Lung microvascular endothelial cell (primary cell): ENCODE measurements at places on chromosomes 6 and 20. TPM values are rescaled to one million over a fixed set of nuclear protein-coding genes. Genes with fewer than 3 reads are reported as not detected.

ZNF337 gene
- 8.7 and 12.5 TPM in 2 replicates for total RNA-seq

C20orf144 gene
- total RNA-seq = under 0.01 TPM in 1 of 2 replicates, not detected in the other

SRMS gene
- not detected in 2 replicates for total RNA-seq

RFX6 gene
- not detected in 2 replicates for total RNA-seq

THBS2 gene
- total RNA-seq = 2.0 and 2.4 TPM in 2 replicates

MYCT1 gene
- total RNA-seq = 170 and 256 TPM in 2 replicates

TFAP2A gene
- not detected in 2 replicates for total RNA-seq

BTBD3 gene
- total RNA-seq = 41.6 and 101 TPM in 2 replicates

SIRPA gene
- 31.6 and 51.8 TPM in 2 replicates for total RNA-seq

EPM2A gene
- total RNA-seq = 5.0 and 10.5 TPM in 2 replicates

PTCRA gene
- not detected in 2 replicates for total RNA-seq

XKR7 gene
- total RNA-seq = under 0.01 TPM in 1 of 2 replicates, not detected in the other

SLC17A1 gene
- total RNA-seq = not detected in 2 replicates

- DNase-seq = no peak
Measured at GRCh38 chr20:49706630-49707091, 7.0 kb downstream of the B4GALT5 start.

GRCh38 chr6:6815732-6816131 is 227.2 kb downstream of the LY86 start:
- no peak for DNase-seq

GRCh38 chr20:15380770-15381169 is 1043.4 kb upstream of the FLRT3 start:
- DNase-seq = no peak

DNA sequence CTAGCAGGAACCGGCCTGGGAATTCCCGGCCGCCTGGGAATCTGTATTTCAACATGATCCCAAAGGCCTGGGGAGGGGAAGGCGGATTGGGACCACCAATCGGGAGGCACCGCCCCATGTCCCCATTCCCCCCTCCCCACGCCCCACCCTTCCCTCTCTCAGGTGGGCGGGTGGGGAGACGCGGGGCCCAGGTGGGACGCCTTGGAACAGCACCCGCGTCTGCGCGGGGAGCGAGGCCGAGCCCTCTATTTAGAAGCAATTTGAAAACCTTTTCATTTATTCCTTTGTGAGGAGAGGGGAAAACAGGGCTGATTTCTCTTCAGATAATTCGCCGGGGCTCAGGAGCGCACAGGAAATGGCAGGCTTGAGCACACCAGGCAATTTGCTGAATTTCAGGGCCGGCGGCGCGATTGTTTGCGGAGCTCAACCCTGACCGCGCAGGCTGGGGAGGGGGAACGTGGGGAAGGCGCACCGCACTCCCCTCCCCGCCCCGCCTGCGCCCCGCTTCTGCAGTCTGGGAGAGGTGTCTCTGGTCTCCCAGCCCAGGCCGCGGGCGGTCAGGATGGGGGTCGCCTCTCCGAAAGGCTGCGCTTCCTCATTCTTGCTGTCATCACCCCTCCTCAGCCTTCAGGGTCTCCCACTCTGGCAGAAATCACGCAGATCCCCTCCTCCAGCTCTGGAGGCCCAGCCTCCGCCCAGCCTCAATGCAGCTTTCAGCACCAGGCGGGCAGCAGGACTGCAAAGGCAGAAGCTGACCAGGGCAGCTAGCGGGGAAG is 170.0 kb downstream of the GRM4 start:
- DNase-seq = no peak

DNA sequence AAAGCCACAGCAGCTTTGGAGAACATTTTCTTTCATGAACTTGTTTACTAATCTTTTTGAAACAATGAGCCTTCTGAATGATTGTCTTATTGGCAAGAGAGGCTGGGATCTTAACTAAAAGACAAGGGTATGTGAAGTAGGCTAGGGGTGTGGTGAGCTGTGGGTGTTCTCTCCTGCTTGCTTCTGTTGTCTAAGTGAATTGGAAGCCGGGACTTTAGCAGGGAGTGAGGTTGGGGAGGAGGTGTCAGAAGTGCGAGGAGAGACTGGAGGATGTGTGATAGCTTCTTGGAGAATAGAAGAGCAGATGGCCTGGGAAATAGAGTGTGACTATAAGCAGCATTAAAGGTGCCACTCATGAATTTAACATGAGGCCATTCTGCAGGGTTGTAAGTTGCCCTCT is 562.8 kb downstream of the UTRN start:
- DNase-seq = no peak

DNA sequence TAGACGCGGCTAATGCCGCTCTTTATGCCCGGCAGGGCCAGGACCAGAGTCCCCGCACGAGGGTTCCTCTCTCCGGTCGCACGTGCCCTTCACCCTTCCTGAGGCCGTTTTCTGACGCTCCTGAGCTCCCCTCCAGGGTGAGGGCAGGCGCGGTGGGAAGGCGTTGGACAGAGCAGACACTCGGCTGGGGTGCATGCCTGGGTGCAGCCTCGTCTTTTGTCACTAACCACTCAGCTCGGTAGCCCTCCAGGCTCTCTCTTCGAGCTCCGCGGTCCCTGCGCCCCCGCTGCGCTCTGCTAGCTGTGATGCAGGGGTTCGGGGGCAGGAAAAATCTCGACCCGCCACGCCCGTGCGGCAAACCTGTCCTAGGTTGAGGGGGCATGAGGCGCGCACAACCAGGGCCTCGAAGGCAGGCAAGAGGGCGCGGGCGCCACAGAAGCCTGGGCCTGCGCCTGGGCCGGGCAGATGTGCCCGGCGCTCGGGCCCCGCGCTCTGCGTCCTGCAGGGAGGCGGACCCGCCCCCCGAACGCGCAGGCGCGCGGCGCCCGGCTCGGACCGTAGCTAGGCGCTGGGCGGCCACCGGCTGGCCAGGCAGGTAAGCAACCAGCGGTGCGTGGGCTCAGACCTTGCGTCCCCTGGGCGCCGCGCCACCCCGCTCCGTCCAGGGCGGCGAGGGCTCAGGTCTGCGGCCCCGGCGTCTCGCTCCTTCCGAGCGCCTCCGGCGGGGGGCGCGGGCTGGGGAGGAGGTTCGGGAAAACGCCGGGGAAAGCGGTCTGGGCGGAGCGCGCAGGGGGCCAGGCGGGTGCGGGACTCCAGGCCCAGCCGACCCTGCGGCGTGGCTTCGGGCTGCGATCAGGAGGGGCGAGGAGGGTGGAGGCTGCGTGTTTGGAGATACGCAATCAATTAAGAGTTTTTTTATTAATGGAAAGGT is at the start of gene L3MBTL1:
Gene L3MBTL1 (plus strand): TSS at position 548 of the 931 bp plus-strand sequence. CDS start 5,807 bp downstream, outside the sequence.
- peak; percentile 27 for DNase-seq

GRCh38 chr6:13304101-13304500 is 24.2 kb downstream of the TBC1D7 start:
- DNase-seq = no peak

DNA sequence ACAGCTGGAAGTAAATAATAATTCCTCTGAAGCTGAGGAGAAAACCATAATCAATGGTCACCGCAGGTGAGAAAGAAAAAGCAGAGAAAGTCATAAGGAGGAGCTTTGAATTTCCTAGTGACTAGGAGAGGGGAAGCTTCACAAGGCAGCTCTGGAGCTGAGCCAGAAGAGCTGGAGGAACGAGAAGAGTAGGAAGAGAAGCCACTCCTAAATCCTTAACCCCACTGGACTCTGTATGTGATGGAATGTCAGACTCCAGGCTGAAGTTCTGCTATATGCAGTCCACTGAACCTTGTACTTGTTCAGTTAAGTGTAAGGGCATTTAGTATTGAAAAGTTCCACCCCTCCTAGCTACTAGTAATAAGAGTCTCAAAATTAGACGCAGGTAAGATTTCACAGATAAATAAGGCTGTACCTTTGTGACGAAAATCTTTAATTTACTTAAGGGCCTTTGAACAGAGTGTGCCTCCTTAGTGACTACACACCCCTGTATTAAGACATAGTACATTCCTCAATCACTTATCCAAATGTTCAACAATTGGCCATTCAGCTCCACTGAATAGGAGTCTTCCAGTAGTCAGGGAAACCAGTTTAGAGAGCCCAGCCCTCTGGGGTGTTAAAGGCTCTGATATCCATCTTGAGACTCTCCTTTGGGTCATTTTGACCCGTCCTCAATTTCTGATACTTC is 71.4 kb upstream of the UFL1 start:
- DNase-seq = no peak

- peak; percentile 32 for DNase-seq
Measured at GRCh38 chr6:149190224-149190831, 127.2 kb upstream of the TAB2 start.

DNA sequence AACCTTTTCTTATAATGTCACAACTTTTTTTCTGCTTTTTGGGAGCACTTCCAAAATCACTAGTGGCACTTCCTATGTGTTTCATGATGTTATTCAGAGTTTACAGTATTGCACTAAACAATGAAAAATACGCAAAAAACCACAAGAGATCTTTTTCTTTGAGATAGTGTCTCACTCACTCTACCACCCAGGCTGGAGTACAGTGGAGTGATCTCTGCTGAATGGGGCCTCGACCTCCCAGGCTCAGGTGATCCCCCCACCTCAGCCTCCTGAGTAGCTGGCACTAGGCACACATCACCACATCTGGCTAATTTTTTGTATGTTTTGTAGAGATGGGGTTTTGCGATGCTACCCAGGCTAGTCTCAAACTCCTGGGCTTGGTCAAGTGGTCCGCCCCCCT is 158.7 kb downstream of the COL21A1 start:
- DNase-seq = no peak

GRCh38 chr6:2047855-2048254 is 197.6 kb downstream of the GMDS start:
- DNase-seq = no peak

DNA sequence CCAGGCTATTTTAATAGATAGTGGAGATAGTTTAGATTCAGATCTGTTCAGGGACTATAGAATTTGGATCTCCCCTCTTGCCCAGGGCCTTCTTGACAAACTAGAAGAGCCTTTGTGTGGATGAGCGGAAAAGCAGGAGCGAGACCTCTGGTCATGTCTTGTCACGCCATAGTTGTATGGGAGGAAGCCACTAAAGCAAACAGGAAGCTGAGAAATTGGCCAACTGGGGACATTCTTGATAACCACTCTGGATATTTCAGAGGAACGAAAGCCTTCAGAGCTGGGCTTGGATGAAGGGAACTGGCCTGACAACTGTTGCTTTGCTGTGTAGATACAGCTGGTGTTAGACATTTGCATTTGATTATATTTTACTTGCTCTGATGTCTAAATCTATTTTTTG is 54.1 kb upstream of the EXOC2 start:
- DNase-seq = peak; percentile 74

GRCh38 chr6:16418151-16418550 is 179.8 kb downstream of the GMPR start:
- DNase-seq = no peak

GRCh38 chr6:142940487-142940886 is 4.5 kb downstream of the HIVEP2 start:
- peak; percentile 18 for DNase-seq

DNA sequence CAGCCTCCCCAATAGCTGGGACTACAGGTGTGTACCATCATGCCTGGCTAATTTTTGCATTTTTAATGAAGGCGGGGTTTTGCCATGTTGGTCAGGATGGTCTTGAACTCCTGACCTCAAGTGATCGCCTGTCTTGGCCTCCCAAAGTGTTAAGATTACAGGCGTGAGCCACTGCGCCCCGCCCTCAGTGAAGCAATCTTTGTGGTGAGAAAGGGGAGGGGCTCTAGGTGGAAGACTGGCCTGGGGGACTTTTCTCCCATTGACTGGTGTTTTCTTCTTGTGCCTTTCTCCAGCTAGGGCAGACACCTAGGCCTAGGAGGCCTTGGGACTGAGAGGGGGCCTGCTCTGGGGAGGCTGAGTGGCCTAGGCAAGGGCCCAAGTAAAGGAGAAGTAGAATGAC is 84.1 kb downstream of the DNAAF9 start:
- no peak for DNase-seq

- DNase-seq = no peak
Measured at GRCh38 chr6:145845557-145845956, 31.0 kb upstream of the FBXO30 start.

DNA sequence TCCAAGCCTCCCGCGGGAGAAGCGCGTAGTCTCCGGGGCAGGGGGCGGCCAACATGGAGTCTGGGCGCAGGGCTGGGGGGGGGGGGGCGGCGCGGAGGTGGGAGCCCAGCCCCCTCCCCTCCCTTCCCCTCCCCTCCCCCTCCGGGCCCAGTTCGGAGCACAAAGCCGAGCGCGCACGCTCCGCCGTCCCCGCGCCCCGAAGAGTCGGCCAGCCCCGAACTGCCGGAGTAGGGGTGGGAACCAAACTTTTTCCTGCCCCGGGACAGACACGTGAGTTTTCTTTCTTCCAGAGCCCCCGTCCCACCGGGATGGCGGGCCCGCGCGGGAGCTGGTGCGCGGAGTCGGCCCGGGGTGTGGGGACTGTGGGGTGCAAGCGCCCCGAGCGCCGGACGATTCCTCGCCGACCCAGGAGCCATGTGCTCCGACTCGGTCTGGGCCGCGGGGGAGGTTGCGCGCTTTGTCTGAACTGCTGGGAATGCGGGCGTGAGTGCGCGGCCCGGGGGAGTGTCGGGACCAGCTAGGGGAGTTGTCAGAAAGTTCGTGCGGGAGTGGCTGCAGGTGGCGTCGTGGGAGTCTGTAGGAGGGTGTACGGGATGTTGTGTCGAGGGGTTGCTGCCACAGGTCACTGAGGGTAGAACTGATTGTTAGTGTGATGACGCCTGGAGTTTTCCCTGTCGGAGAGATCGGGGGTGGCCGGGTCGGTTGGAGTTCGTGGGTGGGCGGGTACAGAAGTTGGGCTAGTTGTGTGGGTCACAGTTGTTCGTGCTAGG is 1.2 kb downstream of the TGIF2 start:
- peak; percentile 40 for DNase-seq

- no peak for DNase-seq
Measured at GRCh38 chr6:44906761-44907160, 421.4 kb upstream of the RUNX2 start.

- no peak for DNase-seq
Measured at GRCh38 chr20:46674253-46675083, 14.8 kb downstream of the TP53RK start.

- no peak for DNase-seq
Measured at GRCh38 chr20:21809961-21810523, 104.6 kb downstream of the PAX1 start.

- no peak for DNase-seq
Measured at GRCh38 chr6:112503091-112503596, 156.0 kb downstream of the RFPL4B start.

GRCh38 chr6:139109558-139109957 is 25.3 kb upstream of the HECA start:
- DNase-seq = peak; percentile 51

DNA sequence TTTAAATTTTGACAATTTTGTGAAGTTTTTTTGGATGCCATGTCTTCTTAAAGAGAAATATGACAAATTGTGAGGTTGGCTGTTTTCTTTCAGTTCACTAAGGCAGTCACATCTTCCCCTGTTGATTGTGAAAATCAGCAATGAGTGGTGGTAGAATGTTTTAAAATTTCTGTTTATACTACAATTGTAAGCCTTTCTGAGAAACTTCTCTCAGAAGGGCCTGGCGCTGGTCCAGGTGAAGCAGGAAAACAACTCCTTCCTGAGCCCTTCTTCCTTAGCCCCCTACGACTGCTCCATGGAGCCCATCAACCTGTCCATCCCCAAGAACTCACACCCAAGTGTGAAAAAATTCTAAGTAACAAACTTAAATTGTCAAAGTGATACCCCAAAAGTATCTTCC is 80.6 kb downstream of the SSR1 start:
- DNase-seq = peak; percentile 47
